ENCODE measurements at places on chromosomes 5 and 9.

- DNase-seq, result no peak
Observed at GRCh38 chr9:87478226-87478992, 19.3 kb upstream of the DAPK1 start.

GRCh38 chr5:19285286-19285685 lies 702.7 kb downstream of the CDH18 start:
- no peak for DNase-seq

GRCh38 chr9:33742519-33742918 lies 52.8 kb upstream of the PRSS3 start:
- DNase-seq, result no peak

DNA sequence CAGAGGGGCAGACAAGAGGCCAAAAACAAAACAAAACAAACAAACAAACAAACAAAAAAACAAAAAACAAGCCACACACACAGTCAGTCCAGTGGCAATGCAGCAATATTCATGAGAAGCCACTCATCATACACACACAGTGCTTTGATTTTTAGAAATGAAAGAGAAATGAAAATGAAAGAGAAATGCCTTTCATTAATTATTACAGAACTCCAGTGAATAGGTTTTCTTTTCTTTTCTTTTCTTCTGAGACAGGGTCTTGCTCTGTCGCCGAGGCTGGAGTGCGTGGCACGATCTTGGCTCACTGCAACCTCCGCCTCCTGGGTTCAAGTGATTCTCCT lies 36.9 kb downstream of the SPRY4 start:
- DNase-seq, result no peak

GRCh38 chr9:76684213-76684612 lies 80.0 kb upstream of the PCA3 start:
- DNase-seq, result no peak

DNA sequence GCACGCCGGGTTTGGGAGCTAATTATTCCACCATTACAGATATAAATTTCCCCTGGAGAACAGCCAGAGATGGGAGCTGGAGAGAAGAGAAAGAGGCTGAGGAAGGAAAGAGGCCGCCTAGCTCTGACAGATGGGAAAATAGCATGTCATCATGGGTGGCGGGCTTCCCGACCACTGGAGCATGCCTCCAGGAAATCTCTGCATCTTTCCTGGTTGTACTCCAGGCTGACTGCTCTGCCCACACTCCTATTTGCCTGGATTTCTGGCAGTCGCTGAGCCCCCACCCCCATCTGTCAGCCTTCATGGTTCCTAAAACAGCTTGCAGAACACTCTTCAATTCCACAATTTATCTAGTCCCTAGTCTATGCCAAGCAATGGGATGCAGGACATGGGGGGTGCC lies 14.3 kb upstream of the GABRP start:
- DNase-seq, result no peak

GRCh38 chr5:39058178-39058921 lies 15.8 kb downstream of the RICTOR start:
- DNase-seq, result no peak

DNA sequence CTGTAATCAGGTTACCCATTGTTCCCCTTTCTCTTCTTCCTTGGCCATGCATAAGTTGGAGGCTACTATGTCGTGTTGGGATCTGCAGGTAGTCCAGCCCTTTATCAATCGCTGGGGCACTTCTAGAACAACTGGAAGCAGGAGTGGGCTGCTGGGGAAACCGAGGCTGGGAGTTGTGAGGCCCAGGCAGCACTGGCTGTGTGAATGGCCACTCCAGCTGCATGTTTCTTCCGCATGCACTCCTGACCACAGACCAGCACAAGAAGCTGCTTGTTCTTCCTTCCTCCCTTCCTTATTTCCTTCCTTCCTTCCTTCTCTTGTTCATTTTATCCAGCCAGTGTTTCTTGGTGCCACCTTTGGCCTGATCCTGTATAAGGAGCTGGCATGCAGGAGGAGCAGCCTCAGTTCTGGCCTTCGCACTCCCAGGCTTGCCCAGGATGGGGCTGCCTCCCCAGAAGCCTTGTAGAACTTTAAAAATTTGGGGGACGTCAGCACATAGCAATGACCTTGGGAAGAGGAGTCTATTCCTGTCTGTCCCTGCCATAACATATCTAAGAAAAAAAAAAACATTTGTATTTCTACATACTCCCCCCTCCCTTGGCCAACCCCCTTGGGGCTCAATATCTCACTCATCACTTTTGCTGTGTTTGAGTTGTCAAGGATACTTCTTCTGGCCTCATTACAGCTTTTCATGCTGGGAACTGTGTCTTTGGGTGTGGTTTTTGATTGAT lies 20.8 kb upstream of the CXCL14 start:
- DNase-seq, result no peak

DNA sequence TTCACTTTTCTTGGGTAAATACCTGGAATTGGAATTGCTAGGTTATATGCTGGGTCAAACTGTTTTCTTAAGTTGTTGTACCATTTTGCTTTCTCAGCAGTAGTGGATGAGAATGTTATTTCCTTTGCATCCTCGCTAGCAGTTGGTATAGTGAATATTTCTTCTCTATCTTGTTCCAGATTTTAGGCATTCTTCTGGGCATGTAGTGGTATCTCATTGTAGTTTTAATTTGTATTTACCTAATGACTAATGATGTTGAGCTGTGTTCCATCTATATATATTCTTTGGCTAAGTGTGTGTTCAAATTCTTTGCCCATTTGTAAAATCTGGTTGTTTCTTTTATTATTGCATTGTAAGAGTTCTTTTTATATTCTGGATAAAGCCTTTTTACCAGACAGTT lies 333.3 kb downstream of the MAT2B start:
- DNase-seq, result no peak

DNA sequence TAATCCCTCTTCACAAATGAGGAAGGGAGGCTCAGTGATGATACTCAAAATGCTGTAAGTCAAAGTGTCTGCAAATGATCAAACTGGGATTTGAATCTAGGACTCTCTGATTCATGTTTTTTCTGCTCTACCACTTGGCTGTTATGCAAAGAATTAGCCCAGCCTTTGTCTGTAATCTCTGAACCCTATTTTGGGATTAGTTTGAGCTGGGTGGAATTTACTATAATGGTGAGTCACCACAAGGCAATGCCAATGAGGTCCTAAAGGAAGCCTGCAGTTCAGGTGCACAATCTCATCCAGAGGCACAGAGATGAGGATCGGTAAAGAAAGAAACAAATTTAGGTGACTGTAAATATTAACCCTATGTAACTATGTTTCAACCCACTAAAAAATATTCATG lies 29.2 kb downstream of the RFK start:
- no peak for DNase-seq

- DNase-seq, result no peak
Observed at GRCh38 chr9:38694676-38695075, 25.3 kb downstream of the FAM240B start.

DNA sequence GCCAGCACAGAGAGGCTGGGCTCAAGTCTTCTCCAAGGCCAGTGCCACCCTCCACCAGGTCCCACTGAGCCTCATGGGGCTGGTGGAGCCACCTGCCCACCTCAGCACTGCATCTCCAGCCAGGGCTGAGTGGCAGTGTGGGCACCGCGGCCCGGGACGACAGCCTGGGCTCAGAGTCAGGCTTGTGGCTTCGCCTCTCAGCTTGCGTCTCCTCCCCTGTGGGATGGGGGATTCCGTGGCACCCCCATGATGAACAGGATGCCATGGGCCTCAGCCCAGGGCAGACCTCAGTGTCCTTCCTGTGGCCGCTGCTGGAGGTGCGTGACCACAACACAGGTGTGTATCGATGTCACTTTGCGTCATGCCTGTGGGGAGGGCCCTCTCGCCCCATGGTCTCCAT lies 136.4 kb upstream of the PPP1R26 start:
- no peak for DNase-seq

DNA sequence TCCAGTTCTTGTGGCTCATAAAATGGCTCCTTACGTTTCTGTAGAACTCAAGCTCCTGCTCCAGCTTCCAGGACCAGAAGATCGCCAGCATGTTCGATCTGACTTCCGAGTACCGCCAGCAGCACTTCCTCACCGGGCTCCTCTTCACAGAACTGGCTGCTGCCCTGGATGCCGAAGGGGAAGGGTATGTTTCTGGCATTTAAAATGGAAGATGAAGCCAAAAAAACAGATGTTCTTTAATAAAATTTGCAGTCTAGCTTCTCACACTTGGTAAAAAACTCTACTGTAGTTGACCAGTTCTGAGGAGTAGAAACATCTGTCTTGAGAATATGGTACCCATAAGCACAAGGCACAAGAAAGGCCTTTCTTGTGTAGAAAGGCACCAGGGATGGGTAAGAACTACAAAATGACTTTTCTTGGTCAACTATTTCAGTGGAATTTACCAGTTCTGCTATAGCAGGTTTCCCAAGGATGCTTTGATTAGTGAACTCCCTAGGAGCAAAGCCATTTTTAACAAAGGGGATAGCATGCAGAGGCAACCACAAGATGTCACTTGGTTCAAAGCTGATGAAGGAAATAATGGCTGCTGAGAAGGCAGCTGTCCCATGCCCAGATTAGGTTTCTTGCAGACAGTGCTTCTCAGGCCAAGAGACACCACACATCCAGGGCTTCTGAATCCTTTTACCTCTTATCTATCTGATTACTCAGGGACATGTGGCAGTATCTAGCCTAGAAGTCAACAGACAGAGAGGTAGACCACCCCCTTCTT lies 192.4 kb downstream of the DOCK8 start:
- no peak for DNase-seq

- no peak for DNase-seq
Observed at GRCh38 chr5:16933337-16933736, 2.8 kb downstream of the MYO10 start.

DNA sequence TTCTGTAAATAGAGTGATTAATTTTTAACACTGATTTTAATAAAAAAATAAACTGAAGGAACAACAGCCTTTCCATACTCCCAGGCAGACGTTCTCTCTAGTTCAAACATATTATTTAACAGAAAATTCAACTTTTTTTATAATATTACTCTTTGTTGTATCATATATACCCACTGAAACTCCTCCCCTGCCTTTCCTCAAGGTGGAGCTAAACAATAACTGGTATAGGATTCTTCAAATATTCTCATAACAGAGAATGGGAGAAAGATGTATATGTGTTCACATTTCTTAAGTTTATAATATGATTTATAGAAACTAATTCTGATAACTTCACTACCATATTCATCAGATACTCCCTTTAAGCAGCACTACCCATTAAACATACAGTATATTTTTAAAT lies 83.4 kb downstream of the CYLC2 start:
- no peak for DNase-seq

DNA sequence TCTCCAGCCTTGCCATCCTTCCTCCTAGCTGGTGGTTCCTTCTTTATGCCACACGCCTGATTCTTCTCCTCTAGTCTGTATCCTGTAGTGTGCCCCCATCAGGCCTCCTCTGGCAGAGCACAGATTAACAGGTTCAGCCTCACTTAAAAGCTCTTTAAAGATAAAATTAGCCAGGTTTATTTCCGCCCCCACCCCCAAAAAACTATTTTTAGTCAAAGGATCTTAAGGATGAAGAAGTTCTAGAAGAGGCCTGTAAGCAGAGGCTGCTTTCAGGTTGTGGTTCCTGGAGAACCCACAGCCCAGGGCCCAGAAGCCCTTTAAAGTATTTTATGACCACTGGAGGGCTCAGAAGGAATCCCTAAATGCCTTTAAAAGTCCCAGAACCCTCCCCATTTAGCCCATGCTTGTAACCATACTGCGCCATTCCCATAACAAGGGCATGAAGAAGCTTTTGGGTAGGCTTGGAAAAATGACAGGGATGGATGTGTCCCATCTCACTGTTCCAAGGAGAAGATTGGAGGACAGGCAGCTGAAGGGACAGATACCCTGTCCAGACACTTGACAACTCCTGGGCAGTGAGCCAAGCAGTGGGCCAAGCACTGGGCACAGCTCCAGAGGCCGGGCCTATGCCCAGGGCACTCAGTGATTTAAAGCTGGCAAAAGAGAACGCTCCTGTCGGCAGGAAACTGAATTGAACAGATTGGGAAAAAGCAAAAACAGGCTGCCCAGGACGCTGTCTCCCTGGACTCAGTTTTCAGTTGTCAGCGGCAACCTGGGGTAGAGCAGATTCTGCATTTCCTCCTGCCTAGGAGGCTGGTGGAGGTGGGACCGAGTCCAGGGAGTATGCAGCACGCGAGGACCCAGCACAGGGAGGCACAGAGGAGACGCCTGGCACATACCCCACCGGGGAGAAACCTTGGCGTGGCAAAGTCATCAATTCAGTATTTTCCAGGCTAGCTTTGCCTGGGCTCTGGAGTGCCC lies 106.3 kb upstream of the SSBP2 start:
- DNase-seq, result no peak

- no peak for DNase-seq
Observed at GRCh38 chr5:42542106-42542505, 118.9 kb downstream of the GHR start.

DNA sequence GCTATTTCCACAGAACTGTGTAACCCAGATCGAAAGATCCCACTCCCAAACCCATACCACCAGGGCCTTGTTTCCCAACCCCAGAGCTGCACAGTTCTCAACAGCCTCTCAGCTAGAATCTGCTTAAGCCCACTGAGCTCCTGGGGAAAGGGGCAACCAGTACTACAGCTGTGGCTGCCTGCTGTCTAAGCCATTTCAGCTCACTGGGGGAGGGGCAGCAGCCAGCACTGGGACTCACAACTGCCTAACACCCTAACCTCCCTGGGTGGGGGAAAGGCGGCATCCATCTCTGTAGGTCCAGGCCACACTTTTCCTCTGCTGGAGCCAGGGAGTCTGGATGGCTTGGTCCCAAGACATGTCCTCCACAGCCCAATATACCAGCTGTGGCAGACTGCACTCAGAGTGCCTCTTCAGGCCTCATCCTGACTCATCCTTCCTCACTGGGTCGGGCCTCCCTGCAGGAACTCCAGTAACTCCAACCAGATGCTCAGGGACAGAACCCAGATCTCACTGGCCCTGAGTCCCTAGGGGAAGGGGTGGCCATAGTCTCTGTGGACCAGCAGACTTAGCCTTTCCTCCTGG lies 241.4 kb downstream of the HINT1 start:
- DNase-seq, result no peak

DNA sequence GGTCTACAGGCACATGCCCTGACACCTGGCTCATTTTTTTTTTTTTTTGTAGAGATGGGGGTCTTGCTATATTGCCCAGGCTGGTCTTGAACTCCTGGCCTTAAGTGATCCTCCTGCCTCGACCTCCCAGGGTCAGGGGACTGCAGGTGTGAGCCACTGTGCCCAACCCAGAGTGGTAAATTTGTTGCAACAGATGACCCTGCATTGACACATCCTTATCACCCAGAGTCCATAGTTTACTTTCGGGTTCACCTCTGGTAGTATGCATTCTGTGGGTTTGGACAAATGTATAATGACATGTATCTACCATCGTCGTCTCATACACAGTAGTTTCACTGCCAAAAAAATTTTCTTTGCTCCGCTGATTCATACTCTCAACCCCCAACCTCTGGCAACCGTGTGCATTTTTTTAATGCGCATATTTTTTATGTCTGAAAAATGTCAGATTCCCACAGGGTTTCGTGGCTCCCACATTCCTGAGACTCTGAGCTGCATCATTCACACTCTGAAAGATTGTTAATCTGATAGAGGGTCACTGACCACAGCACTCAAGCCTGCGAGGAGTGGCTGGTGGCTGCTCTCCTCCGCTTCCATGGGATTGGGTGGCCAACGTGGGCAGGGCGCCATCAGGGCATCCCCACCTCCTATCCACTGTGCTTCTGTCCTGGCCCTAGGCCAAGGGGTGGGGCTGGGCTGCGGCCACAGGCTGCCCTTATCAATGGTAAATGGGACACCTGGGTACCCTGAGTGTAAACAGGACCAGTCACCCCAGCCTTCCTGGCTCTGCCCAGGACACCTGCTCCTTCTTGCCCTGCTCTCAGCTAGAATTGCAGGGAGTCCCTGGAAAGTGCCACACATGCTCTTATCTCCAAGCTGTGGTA lies 9.6 kb downstream of the NDST1 start:
- DNase-seq, result peak; percentile 93

GRCh38 chr9:124139001-124139400 lies 118.7 kb upstream of the NEK6 start:
- no peak for DNase-seq

GRCh38 chr9:76415154-76415553 lies 20.9 kb upstream of the RFK start:
- no peak for DNase-seq
